CD4-positive, alpha-beta T cell treated with Interferon alpha-2 for 1 hour (primary cell): ENCODE measurements at places on chromosomes 16 and 17.

DNA sequence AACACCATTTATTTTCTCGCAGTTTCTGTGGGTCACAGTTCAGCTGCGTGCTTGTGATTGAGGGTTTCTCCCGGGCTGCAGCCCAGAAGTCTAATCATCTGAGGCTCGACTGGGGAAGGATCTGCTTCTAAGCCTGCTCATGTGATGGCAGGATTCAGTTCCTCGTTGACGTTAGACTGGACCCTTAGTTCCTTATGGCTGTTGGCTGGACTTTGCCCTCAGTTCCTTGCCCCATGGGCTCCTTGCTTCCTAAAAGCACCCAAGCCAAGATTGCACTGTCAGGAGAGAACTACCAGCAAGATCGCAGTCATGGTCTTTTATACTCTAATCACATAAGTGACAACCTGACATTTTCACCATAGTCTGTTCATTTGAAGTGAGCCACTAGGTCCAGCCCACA is 250.0 kb downstream of the PRKCA start:
- no peak for DNase-seq

- no peak for DNase-seq
Measured at GRCh38 chr16:48450367-48450766, 65.2 kb upstream of the SIAH1 start.

GRCh38 chr17:82900741-82901140 is 60.9 kb upstream of the ZNF750 start:
- no peak for DNase-seq

GRCh38 chr16:30096862-30097563 is 1.0 kb upstream of the YPEL3 start:
- DNase-seq, result peak; percentile 44

GRCh38 chr17:76304226-76305134 is 3.6 kb downstream of the QRICH2 start:
- DNase-seq, result no peak

- DNase-seq, result no peak
Measured at GRCh38 chr16:72508191-72508590, 336.2 kb upstream of the PMFBP1 start.

DNA sequence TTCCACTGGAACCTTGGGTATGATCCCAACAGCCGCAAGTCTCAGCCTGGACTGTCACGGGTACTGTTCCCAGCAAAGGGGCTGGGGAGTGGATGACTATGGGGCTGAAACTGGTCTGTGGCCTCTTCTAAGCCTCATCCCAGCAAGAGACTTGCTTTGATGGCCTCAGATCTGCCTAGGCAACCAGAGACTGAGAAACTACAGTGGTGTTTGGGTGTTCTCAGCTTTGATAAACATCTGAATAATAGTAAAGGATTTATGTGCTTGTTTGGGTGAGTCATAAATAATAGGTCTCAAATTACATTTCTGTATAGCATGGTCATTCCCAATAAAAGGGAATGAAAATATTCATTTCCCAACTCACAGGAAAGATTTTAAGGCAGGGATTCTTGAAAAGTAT is 30.2 kb upstream of the ULK2 start:
- DNase-seq, result no peak
